ENCODE measurements at places on chromosomes 3 and 15.

DNA sequence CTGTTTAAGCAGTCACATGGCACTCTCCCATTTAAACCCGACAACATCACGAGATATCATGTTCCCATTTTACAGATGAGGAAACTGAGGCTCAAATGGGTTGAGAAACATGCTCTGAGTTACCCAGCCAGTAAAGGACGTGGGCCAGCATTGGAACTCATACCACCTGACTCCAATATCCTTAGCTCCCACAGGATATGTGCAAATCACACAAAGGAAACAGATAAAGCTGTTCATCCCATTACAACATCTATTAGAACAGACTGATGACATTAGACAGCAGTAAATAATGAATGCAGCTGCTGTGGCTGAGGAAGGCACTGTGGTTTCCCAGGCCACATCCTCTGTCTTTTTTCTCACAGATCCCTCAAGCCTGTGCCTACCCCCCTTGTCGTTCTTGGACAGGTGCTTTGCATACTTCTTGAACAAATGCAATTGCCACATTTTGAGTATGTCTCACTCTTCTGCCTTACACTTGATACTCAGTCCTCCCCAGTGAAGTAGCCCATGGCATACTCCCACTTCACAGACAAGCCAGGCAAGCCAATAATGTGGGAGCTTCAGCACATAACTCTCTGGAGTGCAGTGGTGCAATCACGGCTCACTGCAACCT, 17.7 kb downstream of the FRMD4B start:
- no peak for DNase-seq

DNA sequence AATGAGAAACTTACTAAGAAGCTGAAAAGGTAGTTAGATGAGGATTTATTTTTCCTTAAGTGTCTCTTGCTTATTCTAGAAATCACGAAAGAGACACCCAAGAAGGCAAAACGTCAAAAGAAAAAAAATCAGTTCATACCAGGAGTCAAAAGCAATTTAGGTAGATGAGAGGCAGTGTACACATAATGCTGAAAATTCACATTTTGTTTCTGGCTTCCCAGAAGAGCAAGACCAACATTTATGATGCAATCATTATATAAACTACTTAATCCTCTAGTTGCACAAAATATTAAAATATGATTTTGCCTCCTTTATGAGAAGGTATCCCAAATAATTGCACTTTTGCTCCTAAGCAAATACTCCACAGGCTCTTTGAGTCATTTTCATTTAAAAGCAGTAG, 228.0 kb downstream of the FMN1 start:
- no peak for DNase-seq

GRCh38 chr3:114272271-114272670, 21.6 kb upstream of the TIGIT start:
- DNase-seq, result no peak

GRCh38 chr15:63258658-63259057, 18.7 kb upstream of the APH1B start:
- no peak for DNase-seq

DNA sequence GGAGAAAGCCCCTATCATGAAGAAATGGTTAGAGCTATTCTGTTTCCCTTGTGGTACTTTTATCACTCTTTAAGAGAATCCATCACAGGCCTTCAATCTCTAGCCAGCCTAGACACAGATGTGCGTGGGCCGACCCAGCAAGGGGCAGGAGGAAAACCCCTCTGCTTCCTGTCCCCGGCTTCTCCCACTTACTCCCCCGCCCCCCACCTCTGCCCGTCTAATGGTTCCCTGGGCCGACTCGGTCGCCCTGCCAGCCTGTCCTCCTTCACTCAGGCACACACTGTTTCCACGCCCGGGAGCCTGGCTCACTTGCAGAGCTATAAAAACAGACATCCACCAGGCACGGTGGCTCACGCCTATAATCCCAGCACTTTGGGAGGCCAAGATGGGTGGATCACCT, 58.3 kb upstream of the TFRC start:
- no peak for DNase-seq

GRCh38 chr3:158249183-158249582, 139.3 kb downstream of the RSRC1 start:
- no peak for DNase-seq

GRCh38 chr3:23372285-23372684, 169.2 kb downstream of the UBE2E2 start:
- DNase-seq, result no peak

DNA sequence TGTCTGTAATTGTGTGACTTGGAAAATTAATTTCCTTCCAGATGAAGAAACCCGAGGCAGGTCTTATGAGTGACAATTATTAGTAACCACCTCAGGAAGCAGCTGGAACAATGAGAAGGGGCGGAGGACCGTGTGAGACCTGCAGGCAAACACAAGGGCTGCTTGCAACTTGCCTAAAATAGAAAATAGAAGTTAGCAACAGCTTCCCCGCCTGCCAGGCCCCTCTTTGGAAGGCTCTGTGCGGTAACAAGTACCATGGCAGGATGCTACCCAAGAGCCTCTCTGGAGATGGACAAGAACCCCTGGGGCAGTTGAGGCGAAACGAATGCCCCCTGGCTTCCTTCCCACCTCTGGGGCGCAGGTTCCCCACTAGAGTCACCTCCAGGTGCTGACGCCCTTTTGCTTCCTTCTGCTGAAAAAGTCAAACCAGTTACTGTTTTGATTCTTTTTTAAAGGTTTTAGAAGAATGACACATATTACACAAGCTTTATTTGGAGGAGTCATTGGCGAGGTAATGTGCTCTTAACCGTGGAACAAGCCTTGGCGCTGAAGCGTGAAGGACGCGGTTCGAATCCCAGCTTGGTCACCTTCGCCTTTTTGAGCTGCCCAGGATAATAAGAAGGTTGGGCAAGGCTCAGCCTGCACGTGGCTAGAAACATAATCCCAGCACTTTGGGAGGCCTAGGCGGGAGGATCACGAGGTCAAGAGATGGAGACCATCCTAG, 47.0 kb upstream of the SYNM start:
- DNase-seq, result no peak

- no peak for DNase-seq
These were observed 61.4 kb upstream of the ZBTB38 start for GRCh38 chr3:141306922-141307321.

GRCh38 chr15:58521293-58521991, 89.7 kb downstream of the LIPC start:
- peak; percentile 19 for DNase-seq

DNA sequence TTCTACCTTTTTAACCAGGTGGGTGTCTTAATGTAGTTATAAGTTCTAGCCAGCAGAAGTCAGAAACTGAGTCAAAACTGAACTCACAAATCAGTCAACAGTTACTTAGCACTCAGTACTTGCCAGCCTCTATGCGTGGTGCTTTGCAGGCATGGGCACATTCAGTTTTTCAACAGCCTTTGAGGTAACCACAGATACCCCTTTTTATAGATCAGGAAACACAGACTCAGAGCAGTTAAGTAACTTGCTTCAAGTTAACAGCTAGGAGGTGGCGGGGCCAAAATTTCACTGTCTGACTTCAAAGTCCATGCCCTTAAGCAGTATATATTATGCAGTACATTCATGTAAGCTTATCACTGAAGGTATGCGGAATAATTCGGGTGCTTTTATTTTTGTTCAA, 139.4 kb downstream of the FHIT start:
- DNase-seq, result no peak

- DNase-seq, result no peak
These were observed 8.8 kb downstream of the UBL7 start for GRCh38 chr15:74451861-74452835.

- no peak for DNase-seq
These were observed 16.5 kb downstream of the CCDC66 start for GRCh38 chr3:56573501-56573900.

DNA sequence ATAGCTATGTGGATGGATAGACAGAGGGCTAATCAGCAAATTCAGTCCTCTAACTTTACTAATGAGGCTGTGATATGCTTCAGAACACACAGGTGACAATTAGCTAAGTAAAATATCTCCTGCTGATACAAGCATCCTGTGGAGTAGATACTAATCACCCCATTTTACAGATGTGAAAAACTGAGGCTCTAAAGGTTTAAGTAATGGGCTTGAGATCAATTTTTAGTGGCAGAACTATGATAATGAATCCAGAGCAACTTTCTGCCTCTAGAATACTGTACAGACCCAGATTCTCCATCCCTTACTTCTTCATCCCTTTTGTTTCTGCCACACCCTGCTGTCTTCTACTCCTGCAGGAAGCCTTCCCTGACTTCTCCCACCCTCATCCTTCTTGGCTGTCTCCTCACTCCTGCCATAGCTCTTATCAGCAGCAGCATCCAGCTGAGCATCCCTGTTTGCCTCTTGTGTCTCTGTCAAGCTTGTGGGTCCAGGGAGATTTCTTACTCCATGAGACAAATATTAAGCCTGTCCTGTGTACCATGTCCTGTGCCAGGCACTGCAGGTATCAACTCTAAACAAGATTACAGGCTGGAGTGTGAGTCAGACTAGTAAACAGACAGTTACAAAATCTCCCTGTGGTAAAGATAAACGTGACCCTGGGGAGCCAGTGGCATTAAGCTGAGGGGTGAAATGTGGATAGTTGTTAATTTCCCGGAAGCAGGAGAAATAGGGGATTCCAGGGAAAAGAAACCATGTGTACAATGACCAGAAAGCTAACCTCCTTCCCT, 39.2 kb downstream of the SLC6A11 start:
- DNase-seq, result no peak

GRCh38 chr3:142597906-142598305, 1.7 kb downstream of the PLS1 start:
- no peak for DNase-seq

GRCh38 chr15:38941399-38941953, 376.9 kb upstream of the RASGRP1 start:
- no peak for DNase-seq

DNA sequence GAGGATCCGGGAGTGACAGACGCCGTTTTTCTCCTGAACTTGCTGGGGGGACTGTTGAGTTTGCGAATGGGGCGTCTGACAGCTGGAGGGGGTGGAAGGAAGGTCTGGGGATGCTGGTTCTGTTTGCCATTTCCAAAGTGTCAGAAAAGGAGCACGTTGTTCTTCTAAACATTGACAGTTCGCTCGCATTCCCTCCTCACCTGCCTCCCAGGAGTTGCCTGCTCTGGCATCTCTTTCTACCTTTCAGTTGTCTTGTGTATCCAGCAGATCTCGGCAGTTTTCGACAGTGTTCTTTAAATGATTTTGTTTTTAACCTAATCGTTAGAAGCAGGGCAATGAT, 829 bp downstream of the SELENOT start:
- no peak for DNase-seq

DNA sequence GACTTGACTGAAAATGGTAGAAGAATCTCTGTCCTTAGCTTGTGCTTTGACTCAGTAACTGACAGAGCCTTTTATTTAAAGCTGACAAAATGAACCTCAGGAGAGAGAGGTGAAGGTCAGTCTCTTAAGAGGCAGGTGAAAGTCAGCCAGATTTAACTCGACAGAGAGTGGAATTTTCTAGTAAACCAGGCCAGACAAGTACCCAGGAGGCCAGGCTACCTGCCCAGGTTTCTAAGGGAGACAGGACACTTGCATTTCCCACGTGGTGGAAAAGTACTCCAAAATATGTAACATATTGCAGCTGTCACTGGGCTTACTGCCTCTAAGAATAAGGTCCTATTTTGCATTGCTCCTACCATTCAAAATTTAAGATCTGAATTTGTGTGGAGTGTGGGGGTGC, 167.9 kb downstream of the FMN1 start:
- DNase-seq, result no peak

DNA sequence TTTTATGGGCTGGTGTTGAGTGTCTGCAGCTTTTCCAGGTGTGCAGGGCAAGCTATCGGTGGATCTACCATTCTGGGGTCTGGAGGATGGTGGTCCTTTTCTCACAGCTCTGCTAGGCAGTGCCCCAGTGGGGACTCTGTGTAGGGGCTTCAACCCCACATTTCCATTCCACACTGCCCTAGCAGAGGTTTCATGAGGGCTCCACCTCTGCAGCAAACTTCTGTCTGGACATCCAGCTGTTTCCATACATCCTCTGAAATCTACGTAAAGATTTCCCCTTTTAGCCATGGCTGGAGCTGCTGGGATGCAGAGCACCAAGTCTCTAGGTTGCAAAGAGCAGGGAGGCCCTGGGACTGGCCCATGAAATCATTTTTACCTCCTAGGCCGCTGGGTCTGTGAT, 11.6 kb downstream of the RFX7 start:
- DNase-seq, result no peak

DNA sequence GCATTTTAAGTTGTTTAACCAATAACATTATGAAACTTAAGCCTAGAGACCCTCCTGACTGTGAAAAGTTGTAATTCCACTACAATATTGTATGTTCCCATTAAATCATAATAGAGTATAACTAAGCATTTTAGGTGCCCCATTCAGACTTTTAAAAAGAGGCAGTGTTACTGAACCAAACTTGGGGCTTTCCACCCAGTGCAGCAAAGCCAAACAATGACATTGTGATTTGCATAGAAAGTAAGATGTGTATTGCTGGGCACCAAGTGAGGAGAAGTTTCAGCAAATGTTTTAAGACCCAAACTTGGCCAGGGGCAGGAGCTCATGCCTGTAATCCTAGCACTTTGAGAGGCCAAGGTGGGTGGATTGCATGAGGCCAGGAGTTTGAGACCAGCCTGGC, 706.2 kb downstream of the GRM7 start:
- no peak for DNase-seq

GRCh38 chr15:44788748-44789147, 52.4 kb downstream of the TRIM69 start:
- no peak for DNase-seq

DNA sequence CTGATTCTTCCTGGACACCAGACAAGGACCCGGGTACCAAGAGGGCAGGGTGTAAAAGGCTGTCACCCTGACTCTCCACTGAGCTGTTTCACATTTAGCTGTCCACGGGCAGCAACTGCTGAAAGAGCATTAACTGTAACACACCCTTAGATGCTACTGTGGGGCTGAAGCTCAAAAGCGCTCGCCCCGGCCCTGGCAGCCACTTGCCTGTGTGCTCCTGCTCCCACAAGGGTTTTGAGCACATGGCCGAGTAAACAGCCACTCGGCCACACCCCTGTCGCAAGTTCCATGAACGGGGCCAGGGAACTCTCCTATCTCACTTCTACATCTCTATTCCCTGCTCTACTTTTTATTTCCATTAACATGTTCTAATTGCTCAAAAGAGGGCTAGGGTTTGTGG, 421.7 kb downstream of the TUSC7 start:
- DNase-seq, result no peak

- DNase-seq, result no peak
These were observed at the start of gene LIPH for GRCh38 chr3:185552358-185552877. LIPH (minus strand) TSS chr3:185552588; CDS start chr3:185552471, 117 bp downstream.

DNA sequence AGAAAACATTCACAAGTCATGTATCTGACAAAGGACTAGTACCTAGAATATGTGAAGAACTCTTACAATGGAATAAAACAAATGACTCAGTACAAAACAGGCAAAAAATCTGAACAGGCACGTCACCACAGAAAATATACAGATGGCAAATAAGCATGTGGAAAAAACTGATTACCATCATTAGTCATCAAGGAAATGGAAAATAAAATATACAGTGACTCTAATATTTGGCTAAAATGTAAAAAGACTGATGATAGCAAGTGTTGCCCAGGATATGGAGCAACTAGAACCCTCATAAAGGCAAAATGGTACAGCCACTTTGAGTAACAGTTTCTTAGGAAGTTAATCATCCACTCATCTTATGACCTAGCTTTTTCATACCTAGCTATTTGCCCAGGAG, 95.8 kb upstream of the ABHD17C start:
- DNase-seq, result no peak
